Esophagus muscularis mucosa (tissue), 4 donors: ENCODE measurements at places on chromosomes 3 and 15. TPM values are rescaled to one million over a fixed set of nuclear protein-coding genes. Genes with fewer than 3 reads are reported as not detected.
A peak's percentile ranks its signal among the peaks of the same experiment; 100 is the strongest.

The C15orf62 gene
- 0.57 TPM for total RNA-seq

The THSD4 gene
- total RNA-seq, result 3.2 TPM

The NEK4 gene
- total RNA-seq, result 24.9 TPM

The LRRC49 gene
- total RNA-seq, result 3.3 TPM

The CYP8B1 gene
- total RNA-seq, result not detected

The PEX11A gene
- 19.5 TPM for total RNA-seq

The SMCO1 gene
- not detected for total RNA-seq

The GP5 gene
- not detected for total RNA-seq

The GOLGA6L10 gene
- total RNA-seq, result 0.33 TPM

- no peak for DNase-seq
Measured at GRCh38 chr3:10601151-10601856, 95.9 kb upstream of the ATP2B2 start.

DNA sequence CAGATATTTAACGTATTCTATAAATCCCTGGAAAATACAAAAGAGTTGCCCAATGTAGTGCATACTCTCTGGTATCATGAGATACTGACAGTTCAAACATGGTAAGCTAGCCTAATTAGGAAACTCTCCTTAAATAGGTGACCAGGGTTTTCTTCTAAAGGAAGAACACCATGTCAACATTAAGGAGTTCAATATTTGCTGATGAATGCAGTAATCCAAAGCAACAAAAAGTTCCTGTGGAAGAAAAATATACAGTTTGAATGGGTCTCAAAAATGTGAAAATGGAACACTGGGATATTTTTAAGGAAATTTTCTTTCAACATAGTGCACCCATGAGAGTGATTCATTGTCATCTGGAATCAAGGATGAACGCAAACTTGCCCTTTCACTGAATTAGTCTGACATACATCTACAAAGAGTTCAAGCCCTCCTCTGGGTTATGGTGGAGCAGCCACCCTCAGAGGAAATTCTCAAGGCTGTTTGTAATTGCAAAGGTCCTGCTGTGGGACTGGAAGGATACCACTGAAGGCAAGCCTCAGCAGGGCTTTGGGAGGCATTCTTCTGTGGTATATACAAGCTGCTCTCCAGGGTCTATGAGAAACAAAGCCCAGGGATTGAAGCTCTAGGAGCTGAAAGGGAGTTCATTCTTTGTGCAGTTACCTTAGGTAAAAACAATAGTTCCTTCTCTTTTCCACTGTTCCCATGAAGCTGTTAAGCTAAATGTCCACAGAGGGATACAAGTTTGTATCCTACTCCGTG, 700.3 kb downstream of the TUSC7 start:
- DNase-seq, result no peak

DNA sequence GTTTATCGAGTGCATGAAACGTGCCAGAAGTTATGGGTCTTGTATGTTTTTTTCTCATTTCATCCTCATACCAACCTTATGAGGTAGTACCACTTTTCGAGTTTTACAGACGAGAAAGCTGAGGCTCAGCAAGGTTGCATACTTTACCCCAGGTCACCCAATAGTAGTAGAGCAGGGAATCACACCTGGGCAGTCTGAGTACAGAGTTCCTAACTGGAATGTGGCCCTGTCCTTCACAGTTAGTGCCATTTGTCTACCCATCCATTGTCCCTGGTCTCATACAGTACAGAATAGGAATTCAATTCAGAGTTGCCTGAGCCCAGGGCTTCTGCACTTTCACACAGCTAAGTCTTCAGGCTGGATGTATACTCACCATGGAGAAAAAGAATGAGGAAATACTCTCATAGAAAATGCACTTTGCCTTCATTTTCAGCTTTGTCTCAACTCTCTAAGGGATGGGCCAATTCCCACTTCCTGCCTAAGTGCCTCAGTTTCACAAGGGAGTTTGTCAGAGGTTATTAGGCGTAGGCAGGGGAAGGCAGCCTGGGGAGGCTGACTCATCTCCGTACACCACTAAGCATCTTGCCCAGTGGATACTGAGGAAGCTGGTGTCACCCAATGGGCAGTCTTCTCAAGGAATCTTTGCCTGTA, 93.2 kb downstream of the TMEM212 start:
- DNase-seq, result no peak

GRCh38 chr3:169861871-169862270, 7.9 kb downstream of the LRRC31 start:
- DNase-seq, result no peak

- DNase-seq, result no peak
Measured at GRCh38 chr3:55159016-55159415, 231.2 kb upstream of the LRTM1 start.

DNA sequence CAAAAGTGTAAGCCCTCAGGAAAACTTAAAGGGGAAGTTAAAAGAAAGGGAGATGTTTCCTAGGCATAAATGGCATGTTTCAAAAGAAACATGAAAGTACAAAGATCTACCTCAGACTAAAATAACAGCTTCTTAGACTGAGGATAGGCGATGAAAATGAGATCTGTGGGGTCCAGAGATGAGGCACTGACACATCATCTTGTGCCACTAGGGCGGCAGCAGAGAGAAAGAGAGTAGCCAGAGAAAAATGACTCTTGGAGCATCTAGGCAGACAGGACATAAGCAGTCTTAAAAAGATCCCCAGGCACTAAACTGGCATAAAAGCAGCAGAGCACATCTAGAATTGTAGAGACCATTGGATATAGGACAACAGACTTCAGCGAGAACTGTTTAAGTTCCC, 42.5 kb upstream of the RFX7 start:
- DNase-seq, result no peak

GRCh38 chr3:71478568-71478967, 105.0 kb downstream of the FOXP1 start:
- no peak for DNase-seq

DNA sequence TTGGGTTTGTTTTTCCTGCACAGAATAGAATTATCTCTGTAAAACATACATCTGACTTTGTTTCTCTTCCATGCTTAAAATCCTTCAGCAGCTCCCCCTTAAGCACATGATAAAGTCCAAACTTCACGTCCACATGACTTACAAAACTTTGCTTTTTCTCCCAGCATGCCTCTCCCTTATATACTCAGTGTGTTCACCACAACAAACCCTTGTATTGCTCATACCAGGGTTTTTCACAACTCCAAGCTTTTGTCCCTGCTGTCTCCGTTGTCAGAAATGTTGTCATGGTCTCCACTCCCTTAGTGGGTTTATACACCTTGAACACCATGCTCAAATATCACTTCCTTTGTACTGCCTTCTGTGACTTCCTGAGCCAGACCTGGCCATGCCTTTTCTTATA, 91.1 kb upstream of the MITF start:
- no peak for DNase-seq

DNA sequence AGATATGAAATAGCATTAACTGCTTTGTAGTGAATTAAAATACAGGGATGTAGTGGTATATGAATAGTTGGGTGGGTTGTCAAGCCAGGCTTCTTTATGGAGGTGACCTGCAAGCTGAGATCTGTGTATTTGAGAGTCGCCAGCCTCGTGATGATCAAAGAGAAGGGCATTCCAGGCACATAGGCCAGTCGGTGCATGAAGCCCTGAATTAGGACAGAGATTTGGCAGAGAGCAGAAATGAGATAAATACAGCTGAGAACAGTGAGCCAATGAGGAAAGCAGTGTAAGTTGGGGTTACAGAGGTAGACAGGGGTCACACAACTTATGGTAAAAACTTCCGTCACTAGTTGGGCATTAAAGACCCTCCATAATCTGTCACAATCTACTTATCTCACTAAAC, 641.9 kb downstream of the OTOL1 start:
- no peak for DNase-seq

DNA sequence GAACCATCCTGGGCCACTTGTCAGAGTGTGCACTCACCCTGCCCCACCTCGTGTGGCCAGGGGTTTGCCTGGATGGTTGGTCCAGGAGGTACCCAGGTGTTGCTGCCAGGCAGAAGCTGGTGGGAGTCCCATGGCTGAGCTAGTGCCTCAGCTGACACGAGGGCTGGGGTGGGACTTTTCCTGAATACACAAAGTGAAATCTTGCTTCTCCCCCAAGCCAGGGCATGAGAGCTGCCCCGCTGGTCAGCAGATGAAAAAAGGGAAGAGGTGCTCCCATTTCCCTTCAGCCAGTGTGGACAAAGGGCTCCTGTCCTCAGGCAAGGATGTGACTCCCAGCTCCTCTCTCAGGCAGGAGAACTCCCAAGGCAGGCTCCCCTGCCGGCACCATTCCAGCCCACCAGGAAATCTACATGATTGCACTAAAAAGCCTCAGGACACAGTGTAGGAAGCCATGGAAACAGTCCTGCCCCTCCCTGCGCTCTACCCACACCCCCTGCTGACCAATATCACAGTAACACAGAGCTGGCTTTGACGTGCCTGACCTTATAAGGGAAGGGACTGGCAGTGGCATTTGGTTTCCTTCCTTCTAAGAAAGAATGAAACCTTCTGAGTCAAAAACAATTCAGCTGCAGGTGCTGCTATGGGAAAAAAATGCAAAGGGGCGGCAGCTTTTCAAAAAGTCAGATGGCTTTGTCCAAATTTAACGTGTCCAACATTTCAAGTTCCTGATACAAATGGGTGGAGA, 33.9 kb downstream of the MYO5C start:
- DNase-seq, result no peak

- DNase-seq, result peak; percentile 87
Measured at GRCh38 chr3:32237670-32238452, 619 bp upstream of the CMTM8 start.

GRCh38 chr3:88434001-88434400, 284.2 kb downstream of the C3orf38 start:
- no peak for DNase-seq

- DNase-seq, result no peak
Measured at GRCh38 chr15:58639992-58640391, 109.5 kb downstream of the ADAM10 start.

GRCh38 chr3:54641226-54642014, 286.4 kb downstream of the LRTM1 start:
- DNase-seq, result no peak

DNA sequence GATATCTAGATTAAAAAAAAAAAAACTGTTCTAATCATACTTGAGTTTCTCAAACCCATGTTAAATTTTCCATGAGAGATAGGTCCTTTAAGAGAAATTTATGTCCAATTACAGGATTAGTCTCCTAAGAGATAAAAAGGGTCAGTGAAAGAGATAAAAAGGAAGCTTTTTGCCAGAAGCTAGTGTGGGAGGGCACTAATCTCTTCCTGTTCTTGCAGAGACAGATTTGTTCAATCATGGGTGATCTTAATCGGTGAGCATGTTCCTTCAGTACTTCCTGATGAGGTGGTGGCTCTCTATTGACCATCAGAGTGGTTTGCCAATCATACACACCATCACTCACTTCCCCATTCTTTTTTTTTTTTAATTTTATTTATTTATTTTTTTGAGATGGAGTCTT, 16.9 kb upstream of the LPP start:
- no peak for DNase-seq

DNA sequence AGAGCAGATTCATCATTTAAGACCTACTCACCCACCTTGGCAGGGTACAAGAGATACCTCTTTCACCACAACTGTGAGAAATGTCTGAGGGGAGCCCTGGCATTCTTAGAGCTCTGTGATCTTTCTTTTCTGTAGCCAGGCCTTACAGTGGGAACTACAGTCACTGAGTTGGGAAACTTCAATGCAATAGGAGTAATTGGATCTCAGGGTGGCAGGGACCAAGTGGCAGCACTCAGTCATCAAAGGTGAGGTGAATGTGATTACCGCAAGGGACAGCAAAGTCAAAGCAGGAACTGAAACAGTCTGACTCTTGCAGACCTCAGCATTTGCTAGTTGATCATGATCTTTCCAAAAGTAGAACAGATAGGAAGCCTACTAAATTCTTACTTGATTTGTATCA, 7.2 kb upstream of the MCF2L2 start:
- DNase-seq, result no peak

DNA sequence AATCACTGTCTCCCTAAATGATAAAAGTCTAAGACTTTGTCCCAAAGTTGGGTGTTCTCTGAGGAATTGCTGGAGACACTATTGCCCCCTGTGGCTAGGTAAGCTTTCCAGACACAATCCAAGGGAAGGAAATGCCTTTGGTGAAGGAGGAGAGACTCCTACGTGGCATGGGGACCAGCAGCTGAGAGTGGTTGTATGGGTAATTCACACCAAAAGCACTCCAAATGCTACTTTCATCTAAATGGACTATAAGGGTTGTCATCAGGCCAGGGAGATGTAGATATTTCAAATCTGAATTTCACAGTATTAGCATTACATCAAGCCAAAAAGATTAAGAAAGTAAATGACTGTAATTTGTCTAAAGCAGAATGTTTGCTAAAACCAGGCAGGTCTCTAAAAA, 400.8 kb upstream of the THBS1 start:
- DNase-seq, result no peak

GRCh38 chr15:38253351-38253781, 730 bp downstream of the SPRED1 start:
- DNase-seq, result no peak

DNA sequence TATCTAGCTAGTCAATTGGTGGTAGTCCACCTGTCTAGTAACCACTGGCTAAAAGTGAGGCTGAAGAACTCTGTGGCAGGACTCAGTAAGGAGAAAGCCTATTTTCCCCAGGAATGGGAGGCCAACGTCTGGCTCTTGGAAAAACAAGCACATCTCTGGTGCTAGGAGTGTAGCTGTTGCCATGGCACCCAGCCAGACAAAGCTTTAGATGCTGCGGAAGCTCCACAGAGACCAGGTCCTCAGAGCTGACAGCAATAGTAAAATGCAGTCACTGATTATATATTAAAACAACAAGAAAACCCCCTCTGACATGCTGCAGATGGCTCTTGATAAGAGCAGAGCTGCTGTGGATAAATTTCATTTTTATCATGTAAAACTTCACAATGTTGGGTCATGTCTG, 124.9 kb upstream of the STRIT1 start:
- DNase-seq, result peak; percentile 86

GRCh38 chr3:150409512-150410310, 1.6 kb downstream of the TSC22D2 start:
- peak; percentile 93 for DNase-seq

DNA sequence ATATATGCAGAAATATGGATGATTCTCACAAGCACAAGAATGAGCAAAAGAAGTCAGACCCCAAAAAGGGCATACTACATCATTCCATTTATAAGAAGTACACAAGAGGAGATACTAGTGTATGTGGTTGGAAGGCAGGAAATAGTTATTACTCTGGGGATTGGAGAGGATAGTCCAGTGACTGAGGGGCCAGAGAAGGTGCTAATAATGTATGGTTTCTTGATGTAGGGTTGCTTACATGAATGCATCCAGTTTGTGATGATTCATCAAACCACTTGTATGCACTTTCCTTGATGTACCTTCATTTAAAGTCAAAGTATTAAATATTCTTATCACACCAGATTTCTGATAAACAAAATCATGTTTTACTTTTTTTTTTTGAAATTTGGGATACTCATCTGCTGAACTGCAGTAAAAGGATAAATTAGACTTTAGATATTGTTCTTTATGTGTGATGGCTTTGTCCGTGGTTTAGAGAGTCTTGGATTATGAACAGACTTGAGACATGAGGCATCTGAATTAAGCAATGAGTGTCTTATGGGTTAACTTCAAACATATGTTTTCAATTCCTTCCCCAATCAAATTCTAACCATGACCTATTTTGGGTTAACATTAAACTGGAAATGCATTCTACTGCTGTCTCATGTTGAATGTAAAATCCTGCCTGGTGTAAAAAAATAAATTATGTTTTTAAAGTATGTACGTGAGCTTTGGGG, 171.2 kb downstream of the SEMA6D start:
- DNase-seq, result no peak

GRCh38 chr15:84821501-84822021, 4.4 kb downstream of the ALPK3 start:
- no peak for DNase-seq

- peak; percentile 60 for DNase-seq
Measured at GRCh38 chr3:55723653-55724406, 236.7 kb upstream of the WNT5A start.

GRCh38 chr3:169311860-169312259, 351.7 kb downstream of the MECOM start:
- DNase-seq, result peak; percentile 64
